Activated T-helper 1 cell treated with Interleukin-2 at 50 U/mL for 16 hours (primary cell): ENCODE measurements at places on chromosomes 12 and 14.

- no peak for DNase-seq
These were observed 18.5 kb upstream of the NINJ2 start for GRCh38 chr12:681568-682256.

- DNase-seq = no peak
These were observed 428.1 kb downstream of the FLRT2 start for GRCh38 chr14:85958069-85958468.

DNA sequence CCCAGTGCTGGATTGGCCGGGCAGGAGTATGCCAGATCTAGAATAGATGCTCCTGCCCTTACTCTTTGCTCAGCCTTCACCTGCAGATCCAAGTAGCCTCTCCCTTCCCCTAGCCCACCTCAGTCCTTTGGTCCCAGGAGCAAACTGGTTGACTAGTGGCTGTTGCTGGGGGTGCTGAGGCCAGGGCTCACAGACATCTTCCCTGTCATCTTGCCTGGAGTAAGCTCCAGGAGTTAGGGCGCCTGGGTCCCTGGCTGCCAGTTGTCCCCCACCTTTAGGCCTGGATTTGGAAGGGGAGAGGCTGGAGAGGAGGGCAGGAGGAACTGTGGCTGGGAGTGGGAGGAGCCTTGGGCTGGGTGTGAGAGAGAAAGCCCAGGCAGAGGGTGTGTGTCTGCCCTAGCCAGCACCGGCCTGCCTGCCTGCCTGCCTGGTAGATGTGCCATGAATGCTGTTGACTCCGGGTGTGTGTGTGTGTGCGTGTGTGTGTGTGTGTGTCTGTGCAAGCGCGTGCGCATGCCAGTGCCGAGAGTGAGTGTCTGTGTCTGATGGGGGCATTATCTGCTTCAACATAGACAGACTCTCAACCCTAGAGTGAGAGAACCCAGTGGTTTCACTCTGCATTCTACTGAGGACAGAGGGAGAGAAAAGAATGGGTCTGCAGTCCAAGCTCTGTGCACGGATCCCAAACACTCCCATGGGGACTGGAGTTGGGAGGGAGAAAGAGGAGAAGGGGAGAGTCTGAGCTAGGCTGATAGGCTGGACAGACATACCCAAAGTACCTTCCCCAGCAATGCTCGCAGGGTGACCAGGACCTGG, 845 bp upstream of the RARG start:
- no peak for DNase-seq

DNA sequence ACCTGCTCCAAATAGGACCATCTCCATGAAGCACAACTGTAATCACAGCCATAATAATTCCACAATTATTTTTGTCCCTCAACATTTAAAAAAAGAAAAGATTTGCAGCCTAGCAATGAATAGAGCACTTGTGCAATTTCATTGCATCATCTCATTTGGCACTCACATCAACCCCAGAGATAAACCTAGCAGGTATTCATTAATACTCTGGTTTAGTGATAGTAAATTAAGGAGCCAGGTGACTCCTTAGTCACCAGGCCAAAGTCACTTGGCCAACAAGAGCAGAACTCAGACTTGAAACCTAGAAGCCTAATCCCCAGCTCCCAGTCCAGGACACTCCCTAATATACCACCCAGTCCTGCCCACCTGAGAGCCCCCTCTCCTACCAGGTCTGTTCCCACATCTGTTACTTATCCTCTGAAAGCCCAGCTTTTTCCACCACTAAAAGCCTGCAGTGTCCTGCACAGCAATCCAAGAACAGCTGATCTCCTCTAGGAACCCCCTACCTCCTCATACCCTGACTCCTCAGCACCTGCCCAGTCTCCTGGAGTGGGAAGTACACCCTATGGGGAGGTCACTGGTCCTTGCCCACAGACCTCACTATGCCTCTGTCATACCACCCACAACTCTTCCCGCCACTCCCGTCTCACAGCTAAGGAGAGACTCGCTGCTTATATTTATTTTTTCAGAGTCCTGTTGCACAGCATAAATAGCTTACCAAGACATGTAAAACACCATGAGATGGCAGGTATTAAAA, 22.1 kb downstream of the OR10P1 start:
- no peak for DNase-seq

- DNase-seq = no peak
These were observed 13.8 kb upstream of the SCARB1 start for GRCh38 chr12:124877423-124877822.

DNA sequence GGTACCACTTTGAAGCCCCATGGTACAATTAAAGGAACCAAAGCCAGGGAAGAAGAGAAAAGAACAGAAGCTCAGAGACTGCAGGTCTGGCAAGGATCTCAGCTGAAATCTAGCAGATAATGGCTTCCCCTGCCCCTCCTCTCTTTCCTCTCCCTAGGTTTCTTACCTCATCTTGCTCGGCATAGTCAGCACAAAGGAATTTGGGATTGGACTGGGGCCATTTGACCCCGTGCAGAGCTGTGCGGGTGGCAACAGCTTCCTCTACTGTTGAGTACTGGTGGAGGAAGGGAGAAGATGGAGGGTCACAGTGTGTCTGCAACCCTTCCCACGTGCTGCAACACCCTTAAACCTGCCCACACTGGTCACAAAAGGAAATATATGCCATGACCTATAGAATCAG, 4.7 kb upstream of the CDH24 start:
- no peak for DNase-seq

DNA sequence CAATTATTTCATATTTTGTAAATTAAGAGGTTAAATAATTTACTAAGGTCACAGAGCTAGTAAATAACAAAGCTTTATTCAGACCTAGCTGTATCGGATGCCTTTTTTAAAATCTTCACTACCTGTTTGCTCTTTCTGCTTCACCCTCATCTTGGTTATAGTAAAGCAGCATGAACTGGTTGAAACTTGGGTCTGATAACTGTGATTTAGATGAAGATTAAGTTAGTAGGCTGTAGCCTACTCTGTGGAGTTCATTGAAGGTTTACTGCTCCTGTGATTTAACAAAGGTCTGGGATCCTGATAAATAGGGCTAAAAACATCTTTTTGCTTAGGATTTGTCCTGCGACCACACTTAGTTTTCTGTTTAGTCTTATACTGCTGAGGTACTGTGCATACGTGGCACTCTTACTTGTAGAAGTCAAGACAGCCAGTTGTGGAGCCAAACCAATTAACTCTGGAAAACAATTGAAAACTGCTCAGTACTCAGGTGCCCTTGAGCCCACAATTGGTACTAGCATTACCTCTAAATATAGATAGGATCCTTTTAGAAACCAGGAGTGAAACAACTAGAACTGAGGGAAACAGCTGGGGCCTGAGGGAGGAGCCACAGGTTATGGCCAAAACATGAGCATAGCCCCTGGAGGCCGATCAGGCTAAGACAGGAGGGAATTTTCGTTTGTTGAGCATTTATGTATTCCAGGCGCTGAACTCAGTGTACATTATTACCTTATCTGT, 2.3 kb downstream of the SPATS2 start:
- no peak for DNase-seq

DNA sequence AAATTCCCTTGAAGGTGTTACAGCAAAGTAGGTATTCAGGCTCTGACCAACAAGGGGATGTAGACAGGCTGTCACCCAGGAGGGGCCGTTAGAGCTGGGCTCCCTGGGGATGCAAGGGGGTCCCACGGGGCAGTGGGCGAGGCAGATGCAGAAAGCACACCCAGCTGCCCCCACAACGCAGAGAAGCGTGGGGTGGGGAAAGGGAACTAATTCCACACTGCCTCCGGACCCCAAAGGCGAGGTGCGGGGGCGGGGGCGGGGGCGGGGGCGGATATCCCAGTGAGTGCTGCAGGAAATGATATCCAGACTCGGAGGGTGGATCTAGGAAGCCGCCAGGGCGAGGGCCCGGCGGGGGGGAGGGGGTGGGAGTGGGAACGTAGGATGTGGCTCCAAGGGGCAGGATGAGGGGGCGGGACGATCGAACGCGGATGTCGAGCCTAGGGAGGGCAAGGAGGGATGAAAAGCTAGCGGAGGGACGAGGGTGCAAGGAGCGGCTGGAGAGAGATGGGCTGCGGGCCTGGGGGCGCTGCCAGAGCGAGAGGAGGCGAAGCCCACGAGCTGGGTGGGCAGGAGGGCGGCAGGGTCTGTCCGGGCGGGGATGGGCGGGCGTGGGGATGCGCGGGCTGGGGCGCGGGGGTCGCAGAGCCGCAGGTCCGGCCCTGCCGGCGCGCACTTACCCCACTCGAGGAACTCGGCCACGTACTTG, 874 bp downstream of the CDC42BPB start:
- DNase-seq = no peak

DNA sequence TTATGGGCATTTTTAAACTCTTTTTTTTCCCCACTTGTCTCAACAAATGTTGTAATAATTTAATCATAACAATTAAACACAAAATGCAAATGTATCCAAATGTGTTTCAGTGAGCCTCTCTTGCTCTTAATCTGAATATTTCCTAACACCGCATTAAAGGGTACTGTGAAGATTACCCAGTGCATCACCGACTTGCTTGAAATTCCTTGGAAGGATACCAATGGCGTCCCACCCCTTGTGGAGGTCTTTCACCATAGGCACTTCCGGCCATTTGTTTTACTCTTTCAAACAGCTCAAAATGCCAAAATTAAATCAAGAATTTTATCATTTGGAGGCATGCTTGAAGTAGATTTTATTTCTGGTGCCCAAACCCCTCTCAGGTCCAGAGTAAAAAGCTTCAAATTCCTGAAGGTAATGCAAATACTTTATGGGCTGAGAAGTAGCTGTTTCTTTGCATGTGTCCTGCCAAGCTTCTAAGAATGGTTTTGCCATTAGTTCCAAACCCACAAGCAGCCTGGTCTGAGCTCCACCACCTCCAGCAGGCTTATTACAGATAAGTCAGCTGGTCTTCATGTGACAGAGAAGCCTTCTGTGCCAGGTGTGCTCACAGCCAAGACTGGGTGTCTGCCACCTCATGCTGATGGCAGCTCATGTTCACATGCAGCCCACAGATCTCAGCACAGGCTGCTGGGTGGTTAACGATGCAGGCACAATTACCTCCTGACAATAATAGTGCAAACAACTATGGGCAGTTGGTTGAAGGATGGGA, 16.4 kb upstream of the NUDT4 start:
- DNase-seq = no peak

GRCh38 chr14:59849411-59850130, 21.0 kb downstream of the RTN1 start:
- DNase-seq = no peak
